Body of pancreas (tissue), 4 donors: ENCODE measurements at places on chromosomes 4 and X.

GRCh38 chrX:12052109-12052508 lies 86.2 kb upstream of the FRMPD4 start:
- no peak for DNase-seq

DNA sequence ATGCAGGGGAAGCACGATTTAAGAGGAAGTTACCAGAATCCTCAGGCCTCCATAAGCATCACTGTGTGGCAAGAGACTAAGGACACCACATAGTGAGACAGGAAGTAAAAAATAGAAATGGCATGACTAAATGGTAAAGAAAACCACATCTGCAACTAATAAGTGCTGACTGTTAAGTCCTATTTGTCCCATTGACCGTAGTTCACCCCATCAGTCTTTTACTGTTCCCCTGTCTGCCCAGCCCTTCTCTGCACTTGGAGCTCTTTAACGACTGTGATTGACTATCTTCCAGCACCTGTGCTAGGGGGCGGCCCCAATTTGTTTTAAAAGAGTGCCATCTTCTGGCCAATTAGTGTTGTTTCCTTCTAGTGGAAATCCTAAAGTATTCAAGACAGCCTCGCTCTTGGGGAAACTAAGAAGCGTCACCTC lies 94.2 kb downstream of the MAOA start:
- peak; percentile 47 for DNase-seq

DNA sequence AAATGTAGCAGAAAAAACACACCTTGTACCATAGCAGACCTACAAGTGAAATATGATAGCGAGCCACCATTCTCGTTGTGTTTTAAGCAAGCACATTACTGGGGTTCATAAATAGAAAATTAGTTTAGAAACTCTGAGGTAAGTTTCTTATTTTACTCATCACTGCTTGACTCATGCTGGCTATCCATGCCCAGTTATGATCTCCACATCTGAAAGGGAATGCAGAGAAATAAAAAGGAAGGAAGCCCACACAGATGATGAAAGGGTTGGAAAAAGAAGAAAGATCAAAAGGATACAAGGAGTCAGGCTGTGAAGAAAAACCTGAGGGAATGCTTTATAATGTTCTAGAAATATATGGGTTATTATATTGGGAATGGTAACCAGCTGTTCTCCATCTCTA lies 54.5 kb downstream of the CAMK2D start:
- DNase-seq: no peak

DNA sequence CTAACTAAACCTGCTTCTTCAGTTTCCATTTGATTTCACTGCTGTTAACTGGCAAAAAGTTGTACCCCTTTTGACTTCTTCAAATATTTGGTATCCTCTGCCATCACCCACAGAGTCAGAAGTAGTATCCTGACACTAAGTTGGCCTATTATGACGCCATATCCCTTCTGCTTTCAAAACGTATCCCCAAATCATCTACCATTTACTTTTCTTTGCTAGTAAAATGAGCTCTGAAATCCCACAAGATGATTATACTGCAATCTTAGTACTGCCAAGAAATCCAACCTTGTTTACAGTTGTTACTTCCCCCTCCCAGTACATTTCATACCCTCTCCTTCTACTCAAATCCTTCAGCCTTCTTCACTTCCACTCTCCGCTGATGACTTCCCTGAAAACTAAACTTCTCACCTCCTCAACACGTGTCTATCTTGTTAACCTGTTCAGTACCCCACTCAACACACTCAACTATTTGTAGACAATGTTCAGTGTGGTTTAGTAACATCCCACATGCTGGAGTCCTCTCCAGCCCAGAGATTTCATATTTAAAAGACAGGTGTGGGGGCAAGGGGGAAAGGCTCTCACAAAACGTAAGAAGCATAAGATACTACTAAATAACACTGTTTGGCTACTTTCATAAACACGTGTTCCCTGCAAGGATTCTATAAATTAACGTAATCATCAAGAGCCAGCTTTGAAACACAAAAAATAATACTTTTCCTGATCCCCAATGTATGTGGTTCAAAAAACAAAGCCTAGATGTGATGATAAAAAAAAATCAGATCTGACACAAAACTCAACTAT lies 1.3 kb downstream of the NAF1 start:
- DNase-seq: no peak

DNA sequence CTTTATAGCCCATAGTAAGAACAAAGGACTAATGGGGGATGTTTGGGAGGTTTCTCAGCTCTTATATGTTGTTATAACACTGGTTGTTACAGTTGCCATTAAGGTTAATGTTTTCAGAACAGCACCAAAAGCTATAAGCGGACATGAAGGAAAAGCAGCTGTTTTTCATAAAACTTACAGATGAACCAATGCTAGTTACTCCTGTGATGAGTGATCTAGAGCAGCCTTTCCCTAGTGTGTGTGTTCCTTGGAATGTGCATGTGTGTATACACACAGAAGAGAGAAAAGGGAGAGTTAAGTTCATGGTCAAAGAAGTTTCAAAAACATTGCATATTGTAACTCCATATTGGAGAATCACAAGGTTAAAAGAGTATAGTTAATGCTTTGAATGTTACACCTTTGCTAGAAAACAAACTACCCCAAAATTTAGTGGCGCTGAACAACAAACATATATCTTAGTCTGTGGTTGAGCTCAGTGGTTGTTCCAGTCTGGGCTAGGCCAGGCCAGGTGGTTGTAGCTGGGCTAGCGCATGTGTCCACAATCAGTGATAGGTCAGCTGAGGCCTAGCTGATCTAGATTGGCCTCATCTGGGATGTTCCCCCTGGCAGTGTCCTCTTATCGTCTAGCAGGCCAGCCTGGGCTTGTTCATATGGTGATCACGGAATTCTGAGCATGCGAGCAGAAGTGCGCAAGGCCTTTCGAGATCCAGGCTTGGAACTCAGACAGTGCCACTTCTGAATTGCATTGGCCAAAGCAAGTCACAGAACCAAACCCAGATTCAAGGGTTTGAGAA lies 151.0 kb downstream of the NHS start:
- DNase-seq: no peak

DNA sequence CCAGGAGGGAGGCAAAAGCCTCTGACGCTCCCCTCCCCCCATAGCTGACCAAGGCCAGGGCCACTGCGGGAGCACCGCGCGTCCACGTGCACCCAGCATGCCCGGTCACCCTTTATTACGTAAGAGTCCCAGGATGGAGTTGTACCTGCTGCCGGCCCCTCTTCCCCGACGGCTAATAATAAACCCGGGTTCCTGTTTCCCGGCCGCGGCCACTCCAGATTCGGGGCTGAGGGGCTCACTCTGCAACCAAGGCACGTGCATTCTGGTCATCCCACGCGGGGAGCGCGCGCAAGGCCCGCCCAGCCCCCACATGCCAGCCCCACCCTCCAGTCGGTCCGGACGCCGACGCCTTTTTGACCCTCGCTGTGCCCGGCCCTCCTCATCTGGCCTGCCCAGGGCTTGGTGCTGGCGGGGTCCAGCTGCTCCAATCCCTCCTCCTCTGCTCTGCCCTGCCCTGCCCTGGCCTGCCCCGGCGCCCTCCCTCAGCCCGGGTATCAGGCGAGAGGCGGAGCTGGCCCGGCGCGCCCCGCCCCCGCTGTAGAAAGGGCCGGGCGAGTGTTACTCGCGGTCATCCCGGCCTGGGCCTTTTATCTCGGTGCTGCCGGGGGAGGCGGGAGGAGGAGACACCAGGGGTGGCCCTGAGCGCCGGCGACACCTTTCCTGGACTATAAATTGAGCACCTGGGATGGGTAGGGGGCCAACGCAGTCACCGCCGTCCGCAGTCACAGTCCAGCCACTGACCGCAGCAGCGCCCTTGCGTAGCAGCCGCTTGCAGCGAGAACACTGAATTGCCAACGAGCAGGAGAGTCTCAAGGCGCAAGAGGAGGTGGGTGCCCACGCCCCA lies 2.6 kb downstream of the MID1IP1 start:
- DNase-seq: peak; percentile 92

- no peak for DNase-seq
Observed at GRCh38 chr4:169436734-169437133, 166.0 kb upstream of the SH3RF1 start.

DNA sequence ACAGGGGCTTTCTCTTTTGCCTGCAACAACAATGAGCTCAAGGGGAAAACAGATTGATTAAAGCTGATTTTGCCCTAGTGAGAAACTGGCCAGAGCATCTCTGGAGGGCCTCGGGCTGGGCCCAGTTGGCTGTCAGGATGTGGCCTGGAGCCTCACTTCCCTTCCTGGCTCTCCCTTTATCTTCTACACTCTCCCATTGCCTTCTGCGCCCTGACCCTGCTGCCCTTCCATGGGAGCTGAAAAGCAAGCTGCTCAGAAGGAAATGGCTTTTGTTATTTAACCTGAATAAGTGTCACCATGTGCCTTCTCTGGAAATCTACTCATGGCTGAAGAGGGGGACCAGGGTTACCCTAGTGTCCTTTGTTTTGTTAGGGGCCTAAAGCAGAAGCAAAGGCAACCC lies 43.8 kb downstream of the NHSL2 start:
- no peak for DNase-seq

- DNase-seq: no peak
Observed at GRCh38 chr4:186852964-186853391, 129.3 kb upstream of the FAT1 start.

GRCh38 chrX:49999087-49999486 lies 76.7 kb downstream of the CLCN5 start:
- DNase-seq: no peak

- DNase-seq: peak; percentile 19
Observed at GRCh38 chrX:39675619-39676018, 422.1 kb downstream of the BCOR start.

GRCh38 chr4:8840006-8840793 lies 31.4 kb downstream of the HMX1 start:
- DNase-seq: peak; percentile 3

DNA sequence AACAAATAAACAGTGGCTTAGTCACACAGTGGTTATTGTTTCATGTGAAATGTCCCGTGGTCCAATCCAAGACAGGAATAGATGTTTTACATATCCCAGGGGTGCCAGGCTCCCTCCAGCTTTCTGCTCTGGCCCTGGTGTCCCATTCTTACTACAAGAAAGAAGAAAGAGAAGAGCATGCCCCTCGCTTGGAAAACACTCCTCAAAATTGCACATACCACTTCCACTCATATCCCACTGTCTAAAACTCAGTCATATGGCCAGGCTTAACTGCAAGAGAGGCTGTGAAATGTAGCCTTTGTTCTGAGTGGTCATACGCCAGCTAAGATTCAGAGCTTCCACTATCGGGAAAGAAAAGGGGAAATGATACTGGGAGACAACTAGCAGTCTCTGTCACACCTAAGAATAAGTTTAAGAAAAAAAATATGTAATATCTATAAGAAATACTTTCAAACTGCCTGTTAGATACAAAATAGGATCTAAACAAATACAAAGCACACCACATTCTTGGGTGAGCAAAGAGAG lies 306.8 kb upstream of the FAM241A start:
- no peak for DNase-seq

DNA sequence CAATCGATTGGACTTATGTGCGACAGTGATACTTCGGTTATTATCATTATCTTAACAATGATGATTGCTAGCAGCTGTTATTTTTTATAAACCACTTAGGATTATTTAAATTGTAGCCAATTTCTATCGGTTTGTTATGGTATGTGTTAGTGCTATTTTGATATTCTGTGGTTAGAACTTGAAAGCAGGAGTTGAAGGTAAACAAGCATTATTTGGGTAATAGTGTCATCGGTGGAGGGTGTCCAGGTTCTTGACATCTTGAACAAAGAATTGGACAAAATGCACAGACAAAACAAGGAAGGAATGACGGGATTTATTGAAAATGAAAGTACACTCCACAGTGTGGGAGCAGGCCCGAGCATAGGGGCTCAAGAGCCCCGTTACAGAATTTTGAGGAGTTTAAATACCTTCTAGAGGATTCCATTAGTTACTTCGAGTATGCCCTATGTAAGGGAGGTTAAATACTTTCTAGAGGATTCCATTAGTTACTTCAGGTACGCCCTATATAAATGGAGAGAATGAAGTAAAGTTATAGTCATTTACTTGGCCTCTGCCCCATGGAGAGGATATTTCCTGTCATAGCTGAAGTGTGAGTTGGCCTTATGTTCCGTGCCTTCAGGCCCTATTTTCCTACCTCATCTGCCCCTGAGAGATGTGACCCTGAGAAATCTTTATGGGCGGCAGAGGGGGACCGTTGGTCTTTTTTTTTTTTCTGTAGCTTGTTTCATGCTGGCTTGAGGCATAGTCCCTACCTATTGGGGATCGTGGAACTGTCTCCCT lies 13.1 kb downstream of the MOB1B start:
- DNase-seq: no peak

GRCh38 chr4:128879971-128880370 lies 70.5 kb downstream of the JADE1 start:
- DNase-seq: no peak

DNA sequence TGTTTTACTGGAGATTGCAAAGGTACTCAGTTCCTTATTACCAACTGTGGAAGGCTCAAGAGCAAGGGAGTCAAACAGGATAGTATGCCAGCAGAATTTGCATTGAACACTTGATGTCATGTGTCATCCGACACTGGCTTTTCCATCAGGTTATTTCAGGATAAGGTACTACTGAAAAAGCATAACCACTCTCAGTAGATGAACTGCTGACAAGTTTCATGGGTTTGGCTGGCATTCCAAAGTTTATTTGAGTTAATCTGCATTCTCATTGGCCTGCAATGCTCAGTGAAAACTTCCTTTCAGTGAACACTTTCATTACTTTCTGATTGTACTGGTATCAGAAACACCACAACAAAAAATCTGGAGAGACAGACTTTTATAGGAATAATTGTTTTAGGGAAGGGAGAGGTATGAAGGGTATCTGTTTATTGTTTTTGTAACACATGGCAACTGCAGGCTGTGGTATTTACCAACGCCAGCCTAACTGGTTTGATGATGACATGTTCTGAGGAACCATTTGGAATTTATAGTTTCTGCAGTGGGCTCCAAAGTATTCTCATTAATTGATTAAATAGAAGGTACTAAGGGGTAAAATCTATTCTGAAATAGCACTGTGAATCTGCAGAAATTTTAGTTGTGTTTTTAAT lies 345.7 kb upstream of the NR3C2 start:
- DNase-seq: no peak

DNA sequence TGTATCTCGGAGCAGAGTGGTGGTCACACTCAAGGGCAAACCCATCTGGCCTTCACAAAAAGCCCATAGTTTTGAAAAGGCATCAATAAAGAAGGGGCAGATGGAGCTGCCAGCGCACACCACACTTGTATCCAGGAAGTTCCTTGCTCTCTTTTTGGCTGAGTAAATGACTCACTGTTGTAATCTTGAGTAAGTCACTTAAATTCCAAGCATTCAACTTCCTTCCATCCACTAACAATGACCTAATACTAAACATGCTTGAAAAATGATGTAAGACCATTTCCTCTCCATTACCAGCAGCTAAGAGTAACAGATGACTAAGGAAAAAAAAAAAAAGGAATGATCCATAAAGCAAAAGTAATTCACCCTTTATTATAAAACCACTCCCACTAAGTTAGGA lies 32.4 kb upstream of the MYOZ2 start:
- DNase-seq: no peak

GRCh38 chrX:28205126-28205525 lies 223.9 kb upstream of the DCAF8L1 start:
- DNase-seq: no peak
